ENCODE measurements at places on chromosomes 7 and 10.

- DNase-seq: no peak
These were observed 2.5 kb upstream of the LAMB4 start for GRCh38 chr7:108132551-108133265.

DNA sequence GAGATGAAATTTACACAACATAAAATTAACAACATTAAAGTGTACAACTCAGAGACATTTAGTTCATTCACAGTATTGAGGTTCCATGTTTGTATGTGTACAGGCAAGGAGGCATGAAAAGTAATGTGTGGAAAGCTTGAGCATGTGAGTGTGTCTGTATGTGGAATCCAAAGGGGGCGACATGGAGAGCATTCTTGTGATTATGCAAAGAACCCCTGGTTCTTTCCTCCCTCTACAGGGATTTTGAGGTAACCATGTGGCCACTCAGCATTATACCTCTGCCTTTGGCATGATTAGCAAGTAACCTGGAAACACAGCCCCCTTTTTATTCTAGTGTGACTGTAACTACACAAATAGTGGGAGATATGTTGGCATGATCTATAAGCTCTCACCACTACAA is 21.0 kb downstream of the OR2F1 start:
- no peak for DNase-seq

DNA sequence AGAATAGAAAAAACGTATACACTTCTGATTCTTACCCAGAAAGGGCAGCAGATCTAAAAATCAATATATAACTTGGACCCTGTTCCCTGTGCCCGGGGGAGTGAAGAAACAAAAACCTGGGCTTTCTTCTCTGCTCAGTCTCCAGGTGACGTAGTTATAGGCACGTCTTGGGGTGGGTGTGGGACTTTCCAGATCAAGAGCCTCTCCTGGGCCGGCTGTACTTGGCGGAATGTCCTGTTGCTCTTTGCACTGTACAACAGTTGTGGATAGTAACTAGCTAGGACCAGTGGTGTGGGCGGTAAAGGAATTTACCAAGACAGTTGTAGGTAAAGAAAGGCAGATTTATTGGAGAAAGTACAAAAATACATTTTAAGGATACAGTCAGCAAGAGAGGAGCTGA is 40.4 kb upstream of the STEAP4 start:
- no peak for DNase-seq

DNA sequence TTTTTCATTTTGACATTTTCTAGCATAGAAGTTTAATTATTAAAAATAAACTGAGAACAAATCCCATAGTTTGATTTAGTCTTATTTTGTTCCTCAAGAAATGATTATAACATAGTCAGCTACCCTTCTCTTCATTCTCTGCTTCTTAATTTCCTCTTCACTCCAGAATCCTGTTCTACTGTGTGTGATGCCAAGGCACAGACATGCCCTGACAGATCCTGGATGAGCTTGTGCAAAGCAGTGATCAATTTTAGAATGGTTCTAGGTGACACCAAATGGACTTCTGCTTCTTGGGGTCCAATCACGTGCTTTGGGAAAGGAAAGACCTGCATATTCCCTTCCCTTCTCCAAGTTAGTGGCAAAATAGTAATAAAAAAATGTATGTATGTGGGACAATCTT is 665.6 kb downstream of the MAGI2 start:
- no peak for DNase-seq

DNA sequence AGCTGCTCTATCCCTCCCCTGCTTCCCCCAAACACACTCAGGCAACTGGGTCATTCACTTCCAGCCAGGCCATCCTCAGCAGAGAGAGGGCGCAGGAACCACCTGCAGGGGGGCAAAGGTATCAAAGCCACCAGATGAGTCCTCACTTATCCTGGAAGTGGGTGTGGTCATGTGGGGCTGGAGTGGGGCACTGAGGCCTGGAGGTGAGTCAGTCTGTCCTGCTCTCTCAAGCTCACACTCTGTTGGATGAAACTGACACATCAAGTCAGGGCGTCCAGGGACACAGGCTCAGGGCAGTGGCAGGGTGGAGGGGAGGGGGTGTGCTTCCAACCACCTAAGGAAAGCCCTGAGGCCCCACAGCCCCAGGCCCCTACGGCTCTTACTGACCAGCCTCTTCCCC is 8.0 kb upstream of the ELFN1 start:
- no peak for DNase-seq

GRCh38 chr7:103715376-103716120 is 269.5 kb upstream of the SLC26A5 start:
- no peak for DNase-seq

GRCh38 chr7:86975449-86975848 is 84.0 kb downstream of the ELAPOR2 start:
- no peak for DNase-seq

DNA sequence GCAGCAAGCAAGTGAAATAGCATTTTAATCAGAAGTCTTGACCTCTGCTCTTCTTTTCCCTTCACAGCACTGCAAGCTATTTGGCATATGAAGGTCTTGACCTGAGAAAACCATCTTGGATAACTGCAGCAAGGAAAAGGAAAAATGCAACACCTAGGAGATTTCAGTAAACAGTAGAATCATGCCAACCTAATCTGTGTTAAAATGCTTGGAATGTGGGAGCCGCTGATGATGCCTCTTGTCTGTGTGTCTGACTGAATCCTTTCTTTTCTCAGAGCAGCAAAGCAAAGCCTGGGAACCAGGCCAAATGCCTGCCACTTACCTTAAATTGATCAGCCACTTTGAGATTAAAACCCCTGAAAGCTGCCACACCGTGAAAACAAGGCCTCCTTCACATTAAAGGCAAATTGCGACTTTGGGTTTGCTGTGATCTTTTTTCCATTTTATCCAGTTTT is 80.4 kb upstream of the CDK6 start:
- DNase-seq: no peak

DNA sequence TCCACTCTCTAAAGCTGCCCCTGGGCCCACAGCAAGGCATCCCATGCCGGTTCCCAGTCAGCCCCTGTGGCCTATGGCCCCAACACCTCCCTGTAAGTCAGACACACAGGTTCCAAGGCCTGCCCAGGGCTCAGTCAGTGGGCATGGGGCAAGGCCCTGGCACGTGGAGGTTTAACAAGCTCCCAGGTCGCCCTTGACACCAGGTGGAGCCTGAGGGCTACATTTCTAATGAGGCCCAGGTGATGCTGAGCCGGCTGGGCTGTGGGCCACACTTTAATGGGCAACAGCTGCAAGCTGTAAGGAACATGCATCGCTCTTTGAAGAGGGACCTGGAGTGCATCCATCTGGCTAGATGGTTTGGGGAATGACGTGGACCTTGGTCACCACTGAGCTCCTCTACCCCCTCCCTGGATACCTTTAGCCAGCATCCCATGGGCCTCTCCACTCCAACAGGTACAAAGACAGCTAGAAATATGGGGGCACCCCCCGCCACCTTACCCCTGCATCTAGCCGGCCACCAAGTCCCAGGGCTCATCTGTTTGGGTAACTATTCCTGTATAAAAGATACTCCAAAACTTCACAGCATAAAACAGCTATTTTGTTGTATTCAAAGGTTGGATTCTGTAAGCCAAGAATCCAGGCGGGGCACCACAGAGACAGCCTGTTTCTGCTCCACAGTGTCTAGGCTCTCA is 122.5 kb downstream of the OAT start:
- no peak for DNase-seq

DNA sequence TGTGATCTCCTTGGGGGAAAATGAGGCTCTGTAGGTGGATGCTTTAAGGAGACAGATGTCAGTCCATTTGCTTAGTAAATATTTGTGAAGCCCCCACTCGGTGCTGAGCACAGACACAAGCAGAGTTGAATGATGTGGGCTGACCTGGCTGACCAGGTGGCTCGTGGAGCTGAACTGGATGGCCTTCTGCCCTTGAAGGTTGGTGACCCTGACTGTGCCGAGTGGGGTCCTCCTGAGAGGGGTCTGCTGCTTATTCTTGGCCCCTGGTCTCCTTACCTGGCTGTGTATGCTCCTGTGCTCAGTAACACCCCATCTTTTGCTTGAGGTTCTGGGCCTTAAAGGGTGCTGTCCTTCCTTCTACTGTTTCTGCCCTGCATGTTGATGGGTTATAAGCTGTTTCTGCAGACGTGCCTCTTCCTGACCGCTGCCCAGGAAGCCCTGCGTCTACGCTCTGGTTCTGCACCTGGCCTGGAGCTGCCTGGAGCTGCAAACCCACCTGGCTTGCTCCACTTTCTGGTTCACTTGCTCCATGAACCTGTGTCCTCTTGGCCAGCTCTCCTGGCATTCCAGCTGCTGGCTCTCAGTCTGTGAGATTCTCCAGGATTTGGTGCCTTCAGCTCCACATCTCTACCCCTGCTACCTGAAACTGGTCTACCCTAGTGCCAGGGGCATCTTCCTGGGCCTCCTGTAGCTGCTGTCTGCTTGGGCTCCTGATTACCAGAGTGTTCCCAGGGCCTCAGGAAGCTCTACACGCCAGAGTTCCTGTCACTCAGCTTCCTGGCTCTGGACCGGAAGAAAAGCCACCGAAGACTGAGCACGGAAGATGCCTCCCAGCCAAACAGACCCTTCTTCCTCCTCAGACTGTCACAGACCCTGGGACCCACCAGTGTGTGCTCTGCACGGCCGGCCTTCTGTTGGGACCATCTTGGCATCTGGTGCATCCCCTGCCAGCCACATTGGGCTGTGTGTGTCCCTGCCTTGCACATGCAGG is 76.5 kb downstream of the ADCY1 start:
- no peak for DNase-seq

- DNase-seq: no peak
These were observed 154.7 kb downstream of the NEURL1 start for GRCh38 chr10:103648251-103648635.

GRCh38 chr10:98694014-98694413 is 247.3 kb upstream of the HPS1 start:
- DNase-seq: no peak

GRCh38 chr10:3777981-3778691 is 6.9 kb downstream of the KLF6 start:
- DNase-seq: no peak

- DNase-seq: no peak
These were observed 222.8 kb upstream of the IMMP2L start for GRCh38 chr7:111785076-111785475.

DNA sequence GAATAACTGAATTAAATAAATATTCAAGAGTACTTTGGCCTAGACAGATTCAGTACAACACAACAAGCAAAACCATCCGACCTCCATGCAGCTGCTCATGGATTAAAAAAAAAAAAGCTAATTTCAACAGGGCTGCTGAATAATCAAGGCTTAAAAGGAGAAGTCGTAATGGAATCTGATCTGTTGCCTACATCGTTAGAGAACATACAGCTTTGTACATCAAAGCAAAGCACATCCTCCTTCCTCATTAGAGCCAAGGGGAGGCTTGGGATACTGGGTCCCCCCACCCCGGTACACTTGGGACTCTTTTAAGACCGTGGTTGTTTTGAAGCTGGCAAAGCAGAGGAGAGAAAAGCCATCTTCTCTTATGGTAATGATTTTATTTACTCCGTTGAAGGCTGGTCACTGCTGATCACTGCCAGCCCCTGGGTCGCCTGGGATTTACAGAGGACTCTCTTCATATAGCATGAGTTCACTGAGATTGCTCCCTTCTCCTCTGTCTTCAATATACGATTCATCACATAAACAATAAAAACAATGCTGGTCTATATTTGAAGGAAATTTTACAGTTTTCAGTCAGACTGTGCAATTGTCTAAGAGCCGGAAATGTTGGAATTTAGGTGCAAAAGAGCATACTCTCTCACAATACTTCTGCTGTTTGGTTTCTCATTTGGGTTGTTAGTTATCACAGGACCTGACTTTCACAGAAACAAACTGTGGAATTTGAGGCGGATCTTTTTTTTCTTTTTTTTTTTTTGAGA is 148.8 kb downstream of the FAM107B start:
- DNase-seq: no peak

DNA sequence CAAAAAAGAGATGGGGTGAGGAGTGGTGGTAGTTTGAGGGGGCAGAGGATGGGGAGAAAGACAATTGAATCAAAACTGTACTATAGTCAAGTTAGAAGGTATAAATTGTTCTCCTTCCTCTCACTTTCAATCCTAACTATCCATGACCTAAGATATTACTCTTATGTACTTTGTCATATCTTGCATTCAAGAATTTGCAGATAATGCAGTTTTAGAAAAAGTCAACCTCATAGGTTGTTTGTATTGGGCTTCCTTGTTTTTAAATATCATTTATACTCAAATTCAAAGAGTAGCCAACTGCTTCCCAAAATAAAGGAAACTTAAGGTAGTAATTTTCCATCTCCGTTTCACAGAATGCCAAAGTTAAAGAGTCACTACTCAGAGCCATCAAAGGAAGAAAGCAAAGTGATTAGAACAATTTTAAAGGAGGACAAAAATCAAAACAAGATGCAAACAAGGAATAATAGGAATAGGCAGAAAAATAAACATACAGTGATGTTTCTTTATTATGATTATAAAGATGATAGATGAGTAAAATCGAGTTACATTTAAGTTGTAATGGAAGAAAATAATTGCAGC is 32.7 kb downstream of the MET start:
- DNase-seq: no peak

DNA sequence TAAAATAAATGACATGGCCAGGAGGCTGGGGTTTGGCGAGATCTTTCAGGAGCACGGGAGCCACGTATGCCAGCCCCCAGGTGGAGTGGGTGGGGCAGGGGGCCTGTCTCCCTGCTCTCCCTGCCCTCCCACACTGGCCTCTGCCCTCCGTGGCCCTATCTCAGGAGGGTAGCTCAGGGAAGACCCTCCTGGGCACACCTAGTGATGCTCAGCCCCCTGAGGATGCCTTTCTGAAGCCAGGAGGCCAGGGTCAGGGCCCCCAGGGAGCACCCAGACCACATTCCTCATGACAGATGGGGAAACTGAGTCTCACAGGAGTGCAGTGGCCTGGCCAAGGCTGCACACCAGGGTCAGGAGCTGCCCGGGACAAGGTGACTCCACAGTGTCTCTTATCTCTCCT is 223.4 kb downstream of the ELFN1 start:
- no peak for DNase-seq

DNA sequence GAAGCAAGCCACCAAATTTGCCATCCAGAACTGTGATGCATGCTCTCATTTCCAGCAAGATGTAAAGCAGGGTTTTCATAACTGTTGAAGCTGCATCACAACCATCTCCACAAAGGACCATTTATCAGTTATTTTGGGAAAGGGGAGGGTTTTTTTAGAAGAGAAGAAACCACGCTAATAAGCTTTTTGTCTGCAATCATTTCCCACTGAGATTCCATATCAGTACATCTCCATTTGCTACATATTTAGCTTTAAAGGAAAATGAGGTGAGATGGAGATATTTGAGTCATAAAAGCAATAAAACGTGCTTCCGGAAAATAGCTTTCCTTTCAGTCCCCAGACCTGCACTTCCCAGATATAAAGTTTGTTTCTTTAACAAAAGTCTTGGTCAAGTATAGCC is 258.2 kb downstream of the FRMD4A start:
- DNase-seq: no peak

DNA sequence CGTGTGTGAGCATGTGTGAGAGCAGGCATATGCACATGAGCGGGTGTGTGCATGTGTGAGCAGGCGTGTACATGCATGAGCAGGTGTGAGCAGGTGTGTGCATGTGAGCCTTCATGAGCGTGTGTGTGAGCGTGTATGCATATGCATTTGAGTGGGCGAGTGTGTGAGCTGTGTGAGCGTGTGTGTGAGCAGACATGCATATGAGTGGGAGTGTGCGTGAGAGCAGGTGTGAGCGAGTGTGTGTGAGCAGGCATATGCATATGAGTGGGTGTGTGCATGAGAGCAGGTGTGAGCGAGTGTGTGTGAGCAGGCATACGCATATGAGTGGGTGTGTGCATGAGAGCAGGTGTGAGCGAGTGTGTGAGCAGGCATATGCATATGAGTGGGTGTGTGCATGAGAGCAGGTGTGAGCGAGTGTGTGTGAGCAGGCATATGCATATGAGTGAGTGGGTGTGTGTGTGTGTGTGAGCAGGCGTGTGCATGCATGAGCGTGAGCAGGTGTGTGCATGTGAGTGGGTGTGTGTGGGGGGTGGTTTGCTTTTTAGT is 30.7 kb downstream of the NKX6-2 start:
- no peak for DNase-seq

All from NK-92 treated with Interleukin-12 subunit alpha and Interleukin-12 subunit beta, amount 100 ng/mL, for 24 hours (cell line).